ENCODE measurements at places on chromosomes 2 and 18. TPM values are rescaled to one million over a fixed set of nuclear protein-coding genes. Genes with fewer than 3 reads are reported as not detected.

ALLC gene
- 18.5 TPM for total RNA-seq

STRADB gene
- total RNA-seq = 30.5 TPM

CFAP53 gene
- total RNA-seq = 22.7 TPM

FMNL2 gene
- 16.8 TPM for total RNA-seq

PLA2R1 gene
- total RNA-seq = 5.0 TPM

SERPINB11 gene
- 2.0 TPM for total RNA-seq

FIGLA gene
- total RNA-seq = not detected

DNA sequence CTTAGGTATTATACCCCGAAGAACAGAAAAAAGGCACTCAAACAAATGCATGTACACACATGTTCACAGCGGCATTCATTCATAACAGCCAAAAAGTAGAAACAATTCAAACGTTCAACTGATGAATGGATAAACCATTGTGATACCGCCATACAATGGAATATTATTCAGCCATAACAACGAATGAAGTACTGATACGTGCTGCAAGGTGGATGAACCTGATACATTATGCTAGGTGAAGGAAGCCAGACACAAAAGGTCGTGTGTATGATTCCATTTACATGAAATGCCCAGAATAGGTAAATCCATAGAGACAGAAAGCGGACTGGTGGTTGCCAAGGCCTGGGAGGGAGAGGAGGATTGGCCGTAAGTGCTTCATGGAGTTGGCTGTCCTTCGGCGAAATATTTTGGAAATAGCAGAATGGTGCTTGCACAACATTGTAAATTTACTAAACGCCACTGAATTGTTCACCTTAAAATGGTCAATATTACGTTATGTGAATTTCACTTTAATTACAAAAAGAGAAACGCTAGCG is 750 bp upstream of the RMP24 start:
- peak; percentile 31 for DNase-seq

DNA sequence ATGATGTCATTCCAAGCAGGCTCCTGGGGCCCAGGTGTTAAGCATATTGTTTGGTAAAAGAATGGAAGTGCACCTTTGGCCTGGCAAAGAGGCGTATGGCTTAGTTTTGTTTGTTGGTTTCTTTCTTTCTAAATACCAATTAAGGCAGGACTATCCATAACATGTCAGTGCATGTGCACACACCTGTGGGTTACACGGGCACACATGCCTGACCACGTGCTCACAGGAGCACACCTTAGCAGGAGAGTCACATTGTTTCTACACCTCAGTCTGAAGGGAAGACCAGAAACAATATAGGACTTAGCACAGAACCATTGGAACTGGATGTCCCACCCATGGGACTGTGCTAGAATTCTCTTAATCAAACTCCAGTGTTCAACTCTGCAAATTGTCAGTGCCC is 127.8 kb downstream of the FBXO15 start:
- DNase-seq = no peak

- no peak for DNase-seq
These were observed 146.8 kb downstream of the SEPTIN10 start for GRCh38 chr2:109466674-109467575.

DNA sequence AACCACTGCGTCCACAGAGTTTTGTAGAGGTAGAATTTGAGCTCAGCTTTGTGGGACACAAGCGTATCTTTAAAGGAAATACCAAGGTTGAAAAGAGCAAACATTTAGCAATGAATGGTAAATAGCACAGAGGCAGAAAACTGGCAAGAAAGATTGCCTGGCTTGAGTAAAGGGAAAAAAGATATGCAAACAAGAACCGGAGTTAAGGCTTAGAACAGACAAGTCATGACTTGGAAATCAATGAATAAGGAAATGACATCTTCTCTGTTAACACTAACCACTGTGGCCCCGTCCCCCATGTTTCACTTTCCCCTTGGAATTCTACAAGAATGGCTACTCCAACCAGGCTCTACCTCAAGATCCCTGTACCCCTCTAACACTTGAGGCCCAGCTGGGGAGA is 3.8 kb downstream of the STAM2 start:
- DNase-seq = no peak

GRCh38 chr2:215839309-215839708 is 174.0 kb downstream of the MREG start:
- DNase-seq = no peak

DNA sequence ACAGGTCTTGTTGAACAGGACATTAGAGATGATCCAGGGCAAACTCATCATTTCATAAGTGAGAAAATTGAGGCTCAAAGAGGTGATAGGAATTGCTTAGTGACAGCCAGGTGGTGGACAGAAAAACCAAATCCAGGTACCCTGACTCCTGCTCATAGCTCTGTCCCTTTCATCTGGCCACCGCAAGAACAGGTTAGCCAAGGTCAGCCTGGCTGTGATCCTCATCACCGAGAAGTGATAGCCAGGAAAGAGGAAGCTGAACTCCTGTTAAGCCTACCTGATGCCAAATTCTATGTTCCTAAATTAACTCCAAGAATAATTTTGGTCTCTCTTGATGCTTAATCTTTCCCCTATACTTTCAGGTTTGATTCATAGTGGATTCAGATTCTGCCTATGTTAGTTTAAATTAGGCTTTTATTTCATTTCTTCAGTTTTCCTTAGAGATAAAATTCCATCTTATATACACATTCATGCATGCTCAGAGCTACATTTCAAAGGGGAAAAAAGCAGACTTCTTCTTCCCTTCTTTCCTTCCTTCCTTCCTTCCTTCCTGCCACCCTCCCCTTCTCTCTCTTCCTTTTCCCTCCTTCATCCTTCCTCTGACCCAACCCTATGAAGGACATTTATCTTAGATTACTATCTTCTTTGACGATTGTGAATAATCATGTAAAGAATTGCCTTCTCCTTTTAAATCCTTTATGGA is 17.3 kb upstream of the CRIM1 start:
- no peak for DNase-seq

GRCh38 chr2:156334496-156335478 is 2.3 kb upstream of the NR4A2 start:
- DNase-seq = peak; percentile 91

- DNase-seq = no peak
These were observed 157.1 kb upstream of the CCDC150 start for GRCh38 chr2:196482119-196483065.

DNA sequence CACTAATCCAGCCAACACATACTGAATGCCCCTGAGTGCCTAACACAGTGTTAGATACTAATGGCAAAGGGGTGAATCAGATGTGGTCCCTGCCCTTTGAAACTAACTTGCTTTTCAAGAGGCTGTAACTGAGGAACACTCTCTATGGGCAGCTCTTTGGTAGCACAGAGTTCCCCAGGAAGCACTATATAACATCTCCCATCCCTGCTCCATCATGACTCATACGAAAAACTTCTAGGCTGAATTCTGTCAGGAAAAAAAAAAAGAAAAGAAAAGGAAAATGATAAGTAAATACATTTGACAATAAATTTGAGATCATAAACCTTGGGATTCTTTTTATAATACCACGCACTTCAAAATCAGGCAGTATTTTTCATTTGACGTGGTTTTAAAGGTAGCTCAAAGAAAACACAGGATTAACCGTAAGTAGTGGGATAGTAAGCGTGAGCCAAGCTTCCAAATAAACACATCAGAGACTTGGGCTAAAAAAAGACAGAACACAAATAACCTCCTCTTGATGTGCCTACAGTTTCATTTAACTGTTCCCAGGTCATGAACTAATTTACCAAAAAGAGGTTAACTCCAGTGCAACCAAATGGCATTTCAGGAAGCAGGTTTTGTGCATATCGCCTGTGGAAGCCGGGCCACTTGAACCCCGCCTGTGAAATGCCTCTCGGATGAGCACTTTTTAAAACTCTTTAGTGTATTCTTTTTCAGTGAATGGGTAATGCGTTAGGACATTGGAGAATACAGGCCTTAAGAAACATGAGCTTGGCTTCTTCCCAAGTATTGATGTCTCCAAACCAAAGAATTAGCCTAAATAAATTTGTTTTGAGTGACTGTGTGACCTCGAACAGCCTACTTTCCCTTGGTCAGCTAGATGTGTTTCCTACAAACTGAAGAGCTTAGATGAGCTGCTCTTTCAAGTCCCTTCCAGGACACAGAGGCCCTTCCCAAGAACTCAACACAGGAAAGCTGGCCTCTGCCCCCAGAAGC is 42.0 kb downstream of the RDH14 start:
- DNase-seq = no peak

DNA sequence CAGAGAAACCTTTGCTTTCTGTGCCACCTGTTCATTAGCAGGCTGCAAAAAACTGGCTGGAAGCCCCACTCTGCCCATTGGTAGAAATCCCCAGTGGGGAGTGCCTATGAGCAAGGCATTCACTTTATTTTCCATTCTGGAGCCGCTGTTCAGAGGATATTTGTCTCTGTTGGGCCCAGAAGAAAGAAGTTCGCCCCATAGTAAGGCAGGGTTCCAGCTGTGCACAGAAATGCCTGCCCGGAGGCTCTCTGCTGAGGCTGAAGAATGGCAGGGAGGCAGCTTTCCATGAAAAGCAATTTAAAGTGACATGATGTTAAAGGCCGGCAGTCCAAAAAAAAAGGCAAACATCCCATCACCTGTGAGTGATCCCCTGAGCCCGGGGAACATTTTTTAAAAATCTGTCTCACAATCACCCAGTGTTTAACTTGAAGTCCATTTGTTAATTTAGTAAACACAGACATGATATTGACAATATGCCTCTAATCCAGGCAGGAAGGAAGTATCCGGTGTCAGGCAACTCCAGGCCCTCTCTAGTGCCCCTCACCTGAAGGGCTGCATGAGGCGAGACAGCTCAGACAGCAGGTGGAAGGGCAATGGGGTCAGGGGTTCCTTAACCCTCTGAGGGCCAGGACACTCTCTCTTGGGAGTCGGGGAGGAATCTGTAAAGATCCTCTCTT is 265.1 kb upstream of the SIX2 start:
- no peak for DNase-seq

DNA sequence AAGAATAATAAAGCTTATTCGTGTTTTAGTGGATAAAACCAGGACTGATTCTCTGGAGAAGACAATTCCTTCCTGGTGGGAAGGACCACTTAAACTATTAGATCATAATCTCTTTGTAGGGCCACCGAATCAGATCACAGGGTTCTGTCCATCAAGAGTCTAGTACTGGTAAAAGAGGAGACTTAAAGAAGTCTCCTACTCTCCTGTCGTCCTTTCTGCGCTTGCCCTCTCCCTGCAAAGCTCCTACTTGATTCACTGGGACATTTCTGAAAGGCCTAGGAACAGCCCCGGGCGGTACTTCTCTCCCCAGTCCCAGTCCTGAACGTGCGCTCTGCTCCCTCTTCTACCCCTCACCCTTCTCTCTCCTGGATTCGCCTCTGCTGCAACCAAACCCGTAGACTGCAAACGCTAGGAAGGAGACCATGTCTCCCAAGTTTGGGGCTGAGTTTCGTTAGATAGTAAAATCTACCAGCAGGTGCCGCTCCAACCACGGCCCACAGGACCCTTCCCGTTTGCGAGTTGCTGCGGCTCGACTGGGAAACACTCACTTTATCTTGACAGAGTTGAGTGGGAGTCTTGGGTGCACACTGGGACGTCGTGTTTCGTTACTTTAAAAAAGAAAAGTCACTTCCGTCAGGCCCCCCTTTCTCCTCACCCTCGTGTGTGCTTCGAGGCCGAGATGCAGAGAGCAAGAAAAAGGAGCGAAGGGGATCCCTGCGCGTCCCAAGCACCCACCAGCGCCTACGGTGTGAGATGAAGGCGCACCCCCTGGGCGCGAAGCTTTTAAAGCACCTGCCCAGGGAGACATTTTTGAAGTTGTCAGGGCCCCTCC is 923 bp downstream of the FIGLA start:
- peak; percentile 80 for DNase-seq

- DNase-seq = no peak
These were observed 73.5 kb downstream of the METTL4 start for GRCh38 chr18:2497797-2498196.

- DNase-seq = no peak
These were observed 38.2 kb downstream of the CELF4 start for GRCh38 chr18:37527395-37527794.

DNA sequence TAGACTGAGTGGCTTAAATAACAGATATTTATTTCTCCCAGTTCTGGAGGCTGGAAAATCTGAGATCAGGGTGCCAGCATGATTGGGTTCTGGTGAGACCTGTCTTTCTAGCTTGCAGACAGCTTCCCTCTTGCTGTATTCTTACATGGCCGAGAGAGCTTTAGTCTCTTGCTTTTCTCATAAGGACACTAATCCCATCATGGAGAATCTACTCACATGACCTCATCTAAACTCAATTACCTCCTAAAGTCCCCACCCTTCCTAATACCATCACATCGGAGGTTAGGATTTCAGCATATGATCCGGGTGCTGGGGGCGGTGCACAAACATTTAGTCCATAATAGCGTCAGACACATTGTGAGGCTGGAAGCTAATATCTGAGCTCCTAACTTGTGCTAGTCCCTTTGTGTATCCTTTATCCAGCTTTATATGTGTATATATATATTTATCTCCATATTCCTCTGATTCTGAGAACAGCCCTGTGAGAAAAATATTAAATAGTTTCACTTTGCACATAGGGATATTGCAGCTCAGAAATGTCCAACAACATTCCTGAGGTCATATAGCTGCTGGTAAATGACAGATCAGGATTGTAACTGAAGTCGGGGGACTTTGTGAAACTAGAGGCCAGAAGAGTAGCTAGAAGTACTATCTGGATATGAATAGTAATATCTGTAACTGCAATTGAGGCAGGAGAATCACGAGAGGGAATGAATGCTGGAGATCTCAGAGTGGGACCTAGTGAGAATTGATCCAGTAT is 28.9 kb downstream of the MARCHF4 start:
- no peak for DNase-seq

DNA sequence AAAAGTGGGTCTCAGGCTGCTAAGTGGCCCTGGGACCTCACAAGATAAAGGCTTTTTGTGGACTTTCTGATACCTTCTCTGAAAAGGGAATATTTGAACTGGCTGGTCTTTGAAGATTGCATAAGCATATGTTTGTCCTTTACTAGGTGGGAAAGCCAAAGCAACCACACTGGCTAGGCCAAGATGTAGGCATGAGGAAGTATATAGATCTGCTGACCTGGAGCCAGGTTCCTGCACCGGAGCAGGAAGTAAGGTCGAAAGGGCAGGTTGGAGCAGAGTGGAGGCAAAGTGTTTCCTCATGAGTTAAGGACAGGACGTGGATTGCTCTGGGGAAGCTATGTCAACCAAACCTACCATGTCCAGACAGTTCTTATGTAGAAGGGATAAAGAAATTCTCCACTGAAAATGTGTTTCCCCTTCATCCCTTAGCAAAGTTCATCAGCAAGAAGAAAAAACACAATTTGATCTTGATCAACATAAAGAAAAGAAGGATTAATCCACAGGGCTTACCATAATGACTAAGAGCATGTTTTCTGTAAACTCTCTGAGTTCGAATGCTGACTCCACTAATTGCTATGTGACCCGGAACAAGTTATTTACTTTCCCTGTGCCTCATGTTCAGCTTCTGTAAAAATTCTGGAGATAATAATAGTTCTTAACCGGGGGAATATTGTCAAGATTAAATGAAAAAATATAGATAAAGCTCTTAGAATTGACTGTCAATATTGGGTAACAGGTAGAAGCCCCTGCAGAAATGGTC is 156.1 kb upstream of the SRD5A2 start:
- no peak for DNase-seq

- DNase-seq = no peak
These were observed 62.8 kb downstream of the ICA1L start for GRCh38 chr2:202808754-202809153.

- DNase-seq = no peak
These were observed 244.1 kb downstream of the AGPS start for GRCh38 chr2:177636672-177637071.

GRCh38 chr2:21038403-21039073 is 5.3 kb downstream of the APOB start:
- no peak for DNase-seq

Measured in testis (tissue), 5 donors.